Forelimb muscle (tissue), 1 donor: ENCODE measurements at places on chromosomes 13 and 19.

- DNase-seq = no peak
These were observed 2.7 kb upstream of the ZFP82 start for GRCh38 chr19:36420961-36421748.

- no peak for DNase-seq
These were observed 29.8 kb downstream of the ZNF571 start for GRCh38 chr19:37564624-37565369.

GRCh38 chr13:51067706-51068105 is 43.4 kb downstream of the C13orf42 start:
- DNase-seq = no peak

DNA sequence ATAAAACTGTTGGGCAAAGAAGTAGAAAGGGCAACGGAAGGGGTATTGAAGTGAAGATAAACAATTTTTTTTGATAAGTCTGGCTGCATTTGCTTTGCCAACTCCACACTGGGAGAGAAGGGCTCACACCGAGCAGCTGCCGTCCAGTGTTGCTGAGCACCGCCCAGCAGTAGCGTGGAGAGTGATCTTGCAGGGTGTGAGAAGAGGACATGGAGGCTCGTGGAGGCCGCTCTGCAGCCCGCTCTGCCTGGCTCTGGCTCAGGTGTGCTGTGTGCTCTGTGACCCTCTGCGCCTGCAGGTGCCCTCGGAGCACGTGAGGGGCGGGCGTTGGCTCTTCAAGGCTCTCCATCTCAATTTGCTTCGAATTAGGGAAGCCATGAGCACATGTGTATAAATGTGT is 35.9 kb upstream of the TEX29 start:
- DNase-seq = no peak

GRCh38 chr13:44668688-44669087 is 92.6 kb upstream of the TSC22D1 start:
- no peak for DNase-seq

DNA sequence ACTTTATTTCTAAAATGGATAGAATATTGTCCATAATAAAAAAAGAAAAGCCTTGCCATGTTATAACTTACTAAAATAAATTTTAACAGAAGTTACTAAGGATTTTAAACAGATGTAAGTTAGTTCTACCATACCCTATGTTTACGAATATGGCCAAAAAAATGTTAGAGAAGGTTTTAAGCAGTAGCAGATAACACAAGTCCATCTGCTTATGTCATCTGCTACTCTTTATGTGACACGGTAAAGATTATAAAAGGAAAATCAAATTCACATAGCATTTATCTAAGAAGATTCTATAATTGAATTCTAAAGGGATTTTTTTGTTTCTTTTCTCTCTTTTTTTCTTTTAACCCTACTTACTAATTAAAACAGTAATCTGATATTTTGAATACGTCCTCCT is 114.2 kb upstream of the MIR17HG start:
- DNase-seq = no peak

GRCh38 chr19:44757057-44757734 is 8.7 kb downstream of the BCL3 start:
- DNase-seq = no peak

DNA sequence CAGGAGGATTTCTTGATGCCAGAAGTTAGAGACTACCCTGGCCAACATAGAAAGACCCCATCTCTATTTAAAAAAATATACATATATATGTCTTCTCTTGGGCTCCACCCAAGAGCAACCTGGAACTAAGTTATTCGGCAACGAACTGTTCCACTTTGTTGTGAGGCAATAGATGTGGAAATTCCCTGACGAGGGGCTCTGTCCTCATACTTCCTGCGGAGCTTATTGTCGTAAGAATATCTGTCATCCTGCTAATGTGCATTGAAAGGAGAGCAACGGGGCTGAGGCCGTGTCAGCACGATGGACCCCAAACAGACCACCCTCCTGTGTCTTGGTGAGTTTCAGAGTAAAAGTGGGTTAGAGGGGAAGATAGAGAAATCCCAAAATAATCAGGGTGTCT is at the start of gene FCAR:
FCAR (plus strand) TSS at position 246 of the 400 bp plus-strand sequence; CDS start at position 301, 55 bp downstream.
- DNase-seq = no peak

- DNase-seq = no peak
These were observed 15.8 kb upstream of the C19orf33 start for GRCh38 chr19:38288123-38288855.

DNA sequence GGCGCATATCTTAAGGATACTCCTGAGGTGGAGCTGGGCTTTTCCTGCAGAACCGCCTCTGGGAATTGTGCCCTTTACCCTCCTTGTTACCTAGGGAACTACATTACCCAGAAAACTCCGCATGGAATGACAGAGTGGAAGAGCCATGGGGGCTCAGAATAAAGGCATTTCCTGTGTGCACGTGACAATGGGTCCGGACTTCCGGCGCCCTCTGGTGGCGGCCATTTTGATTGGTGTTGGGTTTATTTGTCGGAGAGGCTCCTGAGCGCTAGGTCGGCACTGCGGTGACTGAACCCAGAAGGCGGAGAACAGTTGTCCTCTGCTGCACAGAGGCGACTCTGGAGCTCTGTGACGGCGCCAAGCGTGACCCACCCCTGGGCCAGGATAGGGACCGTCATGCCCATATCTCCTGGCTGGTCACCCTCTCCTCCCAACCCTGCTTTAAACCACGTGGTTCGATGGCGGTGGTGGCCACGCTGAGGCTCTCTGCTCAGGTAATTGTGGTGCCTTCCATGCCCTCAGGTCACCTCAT is at the start of gene ZNF587B:
ZNF587B (plus strand) TSS at position 229 of the 532 bp plus-strand sequence; CDS start at position 459, 230 bp downstream.
- DNase-seq = no peak

- no peak for DNase-seq
These were observed 3.4 kb downstream of the PPM1N start for GRCh38 chr19:45501730-45502014.

- DNase-seq = no peak
These were observed 41.9 kb downstream of the GPC6 start for GRCh38 chr13:93268327-93269028.
